ENCODE measurements at places on chromosomes 2 and 18. TPM values are rescaled to one million over a fixed set of nuclear protein-coding genes. Genes with fewer than 3 reads are reported as not detected.

MEIS1 gene
- total RNA-seq: 339 TPM

LIMS4 gene
- total RNA-seq: 6.4 TPM

SP5 gene
- total RNA-seq: 1.0 TPM

NAT8 gene
- total RNA-seq: 0.62 TPM

LDLRAD4 gene
- 23.8 TPM for total RNA-seq

ELOA2 gene
- not detected for total RNA-seq

REG1B gene
- not detected for total RNA-seq

DOCK10 gene
- 3.8 TPM for total RNA-seq

ENOSF1 gene
- 60.6 TPM for total RNA-seq

DNA sequence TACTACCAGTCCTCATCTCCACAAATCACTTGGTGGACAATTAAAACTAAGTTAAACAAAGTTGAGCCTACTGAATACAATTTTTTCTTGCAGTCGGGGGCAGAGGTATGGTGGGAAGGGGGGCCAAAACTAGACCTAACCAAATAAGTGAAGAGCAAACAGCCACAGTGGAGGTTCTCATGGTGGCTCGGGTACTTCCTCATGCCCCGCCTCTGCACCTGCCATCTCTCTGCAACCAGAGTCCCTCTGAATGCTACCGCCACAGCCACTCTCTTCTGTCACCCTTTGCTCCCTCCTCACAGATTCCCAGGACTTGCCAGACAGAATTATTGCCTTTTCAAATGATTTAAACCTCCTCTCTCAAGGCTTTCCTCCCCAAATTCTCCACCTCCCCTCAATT, 204.2 kb downstream of the TMEM247 start:
- DNase-seq: no peak

- no peak for DNase-seq
Observed at GRCh38 chr2:199144546-199144945, 313.2 kb downstream of the SATB2 start.

- DNase-seq: no peak
Observed at GRCh38 chr18:56060967-56061541, 473.1 kb upstream of the TCF4 start.

- DNase-seq: no peak
Observed at GRCh38 chr2:6352906-6353515, 512.7 kb downstream of the CMPK2 start.

GRCh38 chr18:59620381-59620780, 76.8 kb downstream of the CCBE1 start:
- DNase-seq: no peak

DNA sequence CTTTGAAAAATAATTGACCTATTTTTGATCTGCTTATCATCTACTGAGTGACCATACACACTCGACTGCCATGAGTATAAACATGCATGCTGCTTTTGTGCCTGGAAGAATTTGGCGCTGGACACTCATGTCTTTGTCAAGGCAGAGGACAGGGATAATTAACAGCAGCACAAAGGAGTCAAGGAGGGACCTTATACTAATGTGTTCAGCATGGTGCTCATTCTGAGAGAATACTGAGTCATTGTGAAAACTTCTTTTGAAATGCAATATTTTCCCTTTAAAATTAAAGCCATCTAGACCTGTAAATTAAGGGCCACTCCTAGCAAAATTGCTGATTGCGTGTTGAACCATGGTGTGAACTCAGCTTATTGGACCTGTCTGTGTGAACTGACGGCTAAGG, 116.3 kb downstream of the ZNF532 start:
- no peak for DNase-seq

GRCh38 chr2:17104454-17104853, 413.8 kb downstream of the RAD51AP2 start:
- no peak for DNase-seq

DNA sequence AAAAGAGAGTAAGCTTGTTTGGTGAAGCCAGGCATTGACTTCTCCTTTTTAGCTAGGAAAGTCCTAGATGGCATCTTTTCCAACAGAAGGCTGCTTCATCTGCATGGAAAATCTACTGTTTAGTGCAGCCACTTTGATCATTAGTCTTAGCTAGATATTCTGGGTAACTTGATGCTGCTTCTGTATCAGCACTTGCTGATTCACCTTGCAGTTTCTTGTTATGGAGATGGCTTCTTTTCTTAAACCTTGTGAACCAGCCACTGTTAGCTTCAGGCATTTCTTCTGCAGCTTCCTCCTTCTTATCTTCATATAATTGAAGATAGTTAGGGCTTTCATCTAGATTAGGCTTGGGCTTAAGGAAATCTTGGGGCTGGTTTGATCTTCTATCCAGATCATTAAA, 639.7 kb downstream of the TDRD15 start:
- DNase-seq: no peak

GRCh38 chr2:212494418-212495020, 44.1 kb downstream of the ERBB4 start:
- DNase-seq: no peak

GRCh38 chr2:72892506-72893173, 5.4 kb downstream of the SPR start:
- DNase-seq: no peak

DNA sequence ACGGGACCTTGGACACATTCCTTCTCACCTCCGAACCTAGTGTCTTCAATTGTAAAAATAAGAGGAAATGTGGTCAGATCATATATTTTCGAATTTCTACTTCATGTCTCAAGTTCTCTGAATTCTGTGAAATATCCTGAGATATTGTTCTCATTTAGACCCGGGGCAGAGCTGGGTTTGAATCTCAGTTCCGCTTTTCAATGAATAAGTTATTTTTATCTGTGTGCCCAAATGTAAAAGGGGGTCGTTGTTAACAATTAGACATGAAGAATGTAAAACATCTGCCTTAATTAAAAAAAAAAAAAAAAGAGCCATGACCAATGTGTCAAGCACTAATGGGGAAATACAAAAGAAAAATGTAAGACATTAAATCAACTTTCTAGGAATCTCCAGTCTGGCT, 48.9 kb upstream of the BCL11A start:
- no peak for DNase-seq

GRCh38 chr18:48779462-48779861, 171.3 kb downstream of the SMAD7 start:
- no peak for DNase-seq

- no peak for DNase-seq
Observed at GRCh38 chr2:60333264-60333663, 220.2 kb downstream of the BCL11A start.

DNA sequence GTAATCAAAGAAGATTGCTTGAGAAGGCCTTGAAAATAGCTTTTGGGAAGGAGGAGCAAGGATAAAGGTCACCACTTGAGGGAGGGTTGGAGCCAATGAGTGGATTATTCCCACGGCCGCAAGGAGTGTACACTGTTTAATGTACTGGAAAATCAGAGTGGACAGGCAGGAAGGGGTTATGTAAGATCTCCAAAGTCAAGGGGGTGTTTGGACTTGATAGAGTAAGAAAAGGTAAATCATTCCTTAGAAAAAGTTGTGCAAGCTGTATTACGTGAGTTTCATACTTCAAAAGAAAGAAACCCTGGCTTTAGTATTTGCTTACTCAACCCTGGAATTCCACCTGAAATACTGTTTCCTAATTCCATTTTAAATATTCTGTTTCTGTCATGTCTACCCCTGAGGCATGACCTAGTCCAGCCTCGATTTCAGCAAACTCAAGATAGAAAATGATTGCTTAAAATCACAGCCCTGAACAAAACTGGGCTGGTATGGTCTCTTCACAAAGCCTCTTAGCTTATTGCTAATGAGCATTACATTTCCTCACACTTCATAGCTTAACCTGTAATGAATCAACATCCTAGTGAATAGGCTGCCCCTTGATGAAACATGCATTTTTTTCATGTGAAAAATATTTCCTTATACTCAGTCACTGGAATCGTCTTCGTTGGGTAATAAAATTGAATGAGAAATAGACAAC, 1.1 kb downstream of the MREG start:
- DNase-seq: no peak

- DNase-seq: no peak
Observed at GRCh38 chr2:107684421-107684820, 142.3 kb upstream of the RGPD4 start.

GRCh38 chr2:74587664-74588277, 33.3 kb downstream of the DOK1 start:
- peak; percentile 66 for DNase-seq

DNA sequence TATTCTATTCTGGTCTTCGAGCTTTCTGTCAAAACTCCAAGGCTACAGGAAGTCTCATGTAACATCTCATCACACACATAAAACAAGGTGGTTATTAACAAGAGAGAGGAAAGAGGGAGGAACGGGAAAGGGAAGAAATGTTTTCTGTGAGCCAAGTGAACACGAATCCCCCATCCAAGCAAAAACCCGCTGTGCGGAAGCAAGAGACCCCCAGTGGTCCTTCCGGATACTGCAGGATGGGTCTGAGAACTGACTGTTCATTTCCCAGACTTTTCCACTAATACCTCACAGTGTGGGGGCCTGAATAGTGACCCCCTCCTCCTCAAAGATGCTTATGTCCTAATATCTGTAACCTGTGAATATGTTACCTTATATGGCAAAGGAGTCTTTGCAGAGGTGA, 19.0 kb upstream of the DIPK1C start:
- DNase-seq: peak; percentile 52

DNA sequence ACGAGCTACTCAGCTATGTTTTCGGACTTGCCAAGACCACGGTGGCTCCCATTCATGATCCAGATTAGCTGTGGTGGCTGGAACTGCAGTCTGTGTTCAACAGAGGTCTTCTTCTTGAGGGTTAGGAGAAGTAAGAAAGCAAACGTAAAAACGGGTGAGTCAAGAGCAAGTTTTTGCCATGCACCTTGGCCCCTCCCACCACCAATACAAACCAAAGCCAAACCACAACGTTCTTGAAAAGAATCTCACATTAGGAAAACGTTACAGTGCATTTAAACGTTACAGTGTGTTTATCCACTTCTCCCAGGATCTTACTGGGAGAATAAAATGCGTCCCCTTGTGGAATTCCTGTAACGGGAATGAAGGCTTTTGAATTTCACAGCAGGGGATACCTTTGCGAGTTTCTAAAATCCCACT, 725 bp downstream of the FBXO48 start:
- no peak for DNase-seq

- DNase-seq: no peak
Observed at GRCh38 chr2:148103946-148104345, 83.1 kb downstream of the MBD5 start.

DNA sequence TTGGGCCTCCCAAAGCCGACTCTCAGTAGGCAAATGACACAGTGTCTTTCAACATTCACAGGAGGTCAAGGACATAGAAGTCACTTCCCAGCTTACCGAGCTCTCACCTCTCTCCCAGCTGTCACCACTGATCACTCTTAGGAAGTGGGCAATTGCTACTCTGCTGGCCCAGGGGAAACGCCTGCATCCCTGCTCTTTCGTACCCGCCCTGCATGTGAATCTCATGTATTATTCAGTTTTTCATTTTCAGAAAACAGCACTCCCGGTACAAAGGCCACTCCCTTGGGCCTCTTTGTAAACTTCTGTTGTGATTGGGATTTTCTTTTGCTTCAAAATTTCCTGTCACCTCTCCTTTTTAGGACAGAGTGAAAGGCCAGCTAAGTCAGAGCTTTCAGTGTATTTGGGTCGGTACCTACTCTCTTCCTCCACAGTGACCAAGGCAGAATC, 15.4 kb downstream of the MRPL44 start:
- DNase-seq: no peak

Data from uterus (tissue), 4 donors.